Right renal pelvis (tissue), 4 donors: ENCODE measurements at places on chromosomes 12 and 14.

DNA sequence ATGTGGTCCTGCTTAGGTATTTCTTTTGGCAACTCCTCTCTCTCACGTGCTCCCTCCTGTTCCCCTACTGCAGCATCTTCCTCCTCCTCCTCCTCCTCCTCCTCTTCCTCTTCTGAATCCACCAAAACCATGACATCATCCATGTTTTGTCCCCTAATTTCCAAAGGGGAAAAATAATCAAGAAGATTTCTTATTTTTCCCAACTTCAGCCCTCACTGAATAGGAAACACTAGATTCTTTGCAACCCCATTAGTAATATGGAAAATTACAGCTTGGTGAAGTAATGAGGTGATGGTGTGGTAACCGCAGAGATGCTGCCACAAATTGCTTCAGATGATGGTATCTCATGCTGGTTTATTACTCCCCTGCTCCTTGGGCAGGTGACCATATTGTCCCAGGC is 7.5 kb upstream of the WSB2 start:
- no peak for DNase-seq

DNA sequence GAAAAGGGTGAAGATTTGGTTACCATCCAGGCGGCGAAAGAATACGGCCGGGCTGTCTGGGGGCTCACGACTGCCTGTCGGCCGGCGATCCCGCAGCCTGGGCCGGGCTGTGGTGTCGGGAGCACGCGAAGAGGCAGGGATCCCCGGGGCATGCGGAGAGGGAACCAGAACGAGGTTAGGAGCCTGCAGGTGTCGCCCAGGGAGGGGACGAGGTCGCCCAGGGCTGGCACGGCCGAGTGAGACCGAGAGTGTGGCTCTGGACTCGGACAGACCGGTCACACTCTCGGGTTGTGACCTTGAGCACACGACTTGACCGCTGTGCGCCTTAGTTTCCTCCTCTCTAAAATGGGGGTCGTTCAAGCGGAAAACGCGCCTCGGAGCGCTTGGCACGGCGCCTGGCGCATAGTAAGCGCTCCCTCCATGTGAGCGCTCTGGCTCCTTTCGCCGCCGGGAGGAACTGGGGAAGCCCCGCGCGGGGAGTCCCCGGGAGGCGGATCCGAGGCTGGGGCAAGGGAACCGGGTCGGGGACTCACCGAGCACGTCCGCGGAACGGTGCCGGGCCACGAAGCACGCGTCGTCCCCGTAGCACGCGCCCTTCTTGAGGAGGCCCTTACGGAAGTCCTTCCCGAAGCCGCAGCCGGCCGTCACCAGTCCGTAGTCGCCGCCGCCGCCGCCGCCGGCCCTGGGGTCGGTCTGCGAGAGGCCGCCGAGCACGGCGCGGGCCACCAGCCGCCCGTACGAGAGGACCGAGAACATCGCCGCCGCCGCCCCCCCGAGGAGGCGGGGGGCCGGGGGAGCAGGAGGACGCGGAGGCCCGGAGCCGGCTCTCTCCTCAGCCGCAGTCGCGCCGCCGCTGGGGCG is 612 bp downstream of the PPTC7 start:
- no peak for DNase-seq

DNA sequence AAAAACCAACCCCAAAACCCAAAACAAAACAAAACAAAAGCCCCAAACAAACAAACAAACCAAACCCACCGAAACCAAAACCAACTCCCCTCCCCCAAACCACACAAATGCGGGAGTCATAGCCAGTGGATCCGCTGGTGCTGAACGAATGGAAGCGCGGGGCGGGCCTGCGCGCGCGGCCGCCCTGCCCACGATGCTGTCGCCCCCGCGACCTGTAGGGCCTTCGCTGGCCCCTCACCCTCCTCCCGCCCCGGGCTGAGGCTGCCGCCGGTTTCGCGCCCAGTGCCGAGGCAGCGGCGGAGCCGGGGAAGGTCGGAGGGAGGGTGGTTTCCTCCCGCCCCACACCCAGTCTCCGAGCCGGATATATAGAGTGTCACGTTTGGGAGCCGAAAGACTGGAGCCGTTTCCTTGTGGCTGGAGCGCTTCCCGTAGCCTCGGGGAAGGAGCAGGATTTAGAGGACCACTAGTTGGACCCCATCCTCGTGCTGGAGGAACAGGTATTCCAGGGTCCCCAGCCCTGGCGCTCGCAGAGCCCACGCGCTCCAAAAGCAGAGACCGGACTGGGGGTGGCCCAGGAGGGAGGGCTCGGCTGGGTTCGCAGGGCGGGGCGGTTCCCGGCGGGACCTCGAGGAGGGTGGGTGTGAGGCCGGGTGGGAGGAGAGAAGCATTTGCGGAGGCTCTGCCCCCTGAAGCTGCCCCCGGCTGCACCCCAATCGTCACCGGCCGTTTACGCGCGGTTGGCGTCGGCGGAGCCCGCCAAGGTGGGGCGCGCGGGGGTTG is at the start of gene FAR2:
Gene FAR2 (plus strand): TSS at position 368 of the 780 bp plus-strand sequence. CDS start 121,172 bp downstream, outside the sequence.
- DNase-seq, result no peak

DNA sequence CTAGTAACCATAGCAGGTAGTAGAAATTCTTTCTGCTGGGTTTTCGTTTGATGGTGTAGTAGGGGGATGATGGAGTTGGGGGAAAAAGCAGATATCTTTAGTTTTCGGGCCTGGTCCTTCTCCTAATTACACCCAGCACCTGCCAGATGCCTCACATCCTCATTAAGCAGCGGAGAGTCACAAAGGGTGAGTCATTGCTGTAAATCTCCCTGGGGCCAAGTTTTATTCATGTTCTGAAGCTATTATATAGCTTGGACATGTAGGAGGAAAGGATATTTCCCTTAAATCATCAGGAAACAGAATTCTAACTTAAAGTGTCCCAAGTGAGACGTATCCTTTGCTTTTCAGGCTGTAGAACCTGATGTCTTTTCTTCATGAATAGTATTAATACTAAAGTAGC is 4.9 kb upstream of the NECAP1 start:
- no peak for DNase-seq
